CD8-positive, alpha-beta memory T cell (primary cell): ENCODE measurements at places on chromosomes 11 and 22. TPM values are rescaled to one million over a fixed set of nuclear protein-coding genes. Genes with fewer than 3 reads are reported as not detected.

Gene C11orf87
- not detected for total RNA-seq

Gene SLC22A25
- total RNA-seq = not detected

Gene PGM2L1
- total RNA-seq = 9.8 TPM

Gene PIWIL4
- total RNA-seq = 0.61 TPM

Gene FIBIN
- not detected for total RNA-seq

Gene OR51B5
- not detected for total RNA-seq

Gene IL10RA
- total RNA-seq = 122 TPM

Gene P2RX3
- not detected for total RNA-seq

Gene ROBO4
- not detected for total RNA-seq

- H3K36me3 ChIP-seq = no peaks in the 10 kb centered on the region
- peak; percentile 66 for DNase-seq
- H3K4me1 ChIP-seq = peaks cover 14% of the 10 kb centered on the region
- peaks cover 37% of the 10 kb centered on the region for H3K27me3 ChIP-seq
Observed at GRCh38 chr11:119338318-119338890, 2.3 kb downstream of the C1QTNF5 start.

DNA sequence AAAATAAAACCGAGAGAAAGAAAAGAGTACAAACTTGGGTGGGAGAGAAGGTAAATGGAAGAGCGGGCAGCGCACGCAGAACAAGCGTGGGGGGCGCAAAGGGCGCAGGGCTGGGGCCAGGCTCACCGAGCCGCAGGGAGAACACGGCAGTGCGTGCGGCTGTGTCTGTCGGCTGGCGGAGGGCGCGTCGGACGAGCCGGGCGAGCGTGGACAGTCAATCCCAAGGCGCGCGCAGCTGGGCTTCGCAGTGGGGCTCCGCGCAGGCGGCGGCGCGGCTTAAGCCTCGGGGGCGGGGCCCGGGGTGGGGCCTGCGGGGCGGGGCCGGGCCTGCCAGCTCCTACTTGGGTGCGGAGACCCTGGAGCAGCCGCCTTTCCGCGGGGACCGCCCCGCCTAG is at the start of gene UCP2:
UCP2 (minus strand) TSS at position 249 of the 395 bp plus-strand sequence. CDS start 4,465 bp downstream, outside the sequence.
- peaks cover 33% of the 10 kb centered on the region for H3K36me3 ChIP-seq
- peak within 1 kb of the TSS; percentile 95 for H3K27ac ChIP-seq
- peak; percentile 79 for DNase-seq
- H3K4me3 ChIP-seq = peak within 1 kb of the TSS; percentile 97
- H3K27me3 ChIP-seq = no peaks in the 10 kb centered on the region

GRCh38 chr11:119692540-119692820 is 36.5 kb downstream of the NECTIN1 start:
- peaks cover 14% of the 10 kb centered on the region for H3K4me1 ChIP-seq
- DNase-seq = no peak
- H3K27ac ChIP-seq = no peak overlapping the region
- H3K27me3 ChIP-seq = peaks cover 4% of the 10 kb centered on the region
- no peak overlapping the region for H3K4me3 ChIP-seq

DNA sequence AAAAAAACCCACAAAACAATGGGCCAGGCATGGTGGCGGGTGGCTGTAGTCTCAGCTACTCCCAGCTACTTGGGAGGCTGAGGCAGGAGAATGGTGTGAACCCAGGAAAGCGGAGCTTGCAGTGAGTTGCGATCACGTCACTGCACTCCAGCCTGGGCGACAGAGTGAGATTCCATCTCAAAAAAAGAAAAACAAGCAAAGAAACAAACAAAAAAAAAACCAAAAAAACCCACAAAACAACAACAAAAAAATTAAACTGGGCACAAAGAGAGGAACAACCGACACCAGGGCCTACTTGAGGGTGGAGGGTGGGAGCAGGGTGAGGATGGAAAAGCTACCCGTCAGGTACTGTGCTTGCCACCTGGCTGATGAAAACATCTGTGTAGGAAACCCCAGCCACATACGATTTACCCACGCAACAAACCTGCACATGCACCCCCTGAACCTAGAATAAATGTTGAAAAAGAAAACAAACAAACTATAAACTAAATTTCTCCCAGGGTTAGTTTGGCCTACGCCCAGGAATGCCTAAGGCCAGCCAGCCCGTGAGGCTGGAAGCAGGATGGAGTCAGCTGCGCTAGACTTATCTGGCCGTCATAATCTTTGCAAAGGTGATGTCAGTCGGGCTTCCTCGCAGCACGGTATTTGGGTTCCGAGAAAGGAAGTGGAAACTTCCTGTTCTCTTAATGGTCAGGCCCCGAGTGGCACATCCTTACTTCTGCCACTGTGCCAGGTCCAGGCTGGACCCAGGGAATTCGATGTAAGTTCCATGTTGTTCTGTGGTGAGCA is 21.9 kb upstream of the CYB5R3 start:
- no peak for DNase-seq
- no peak overlapping the region for H3K4me3 ChIP-seq
- H3K36me3 ChIP-seq = no peaks in the 10 kb centered on the region
- no peaks in the 10 kb centered on the region for H3K27me3 ChIP-seq
- no peak overlapping the region for H3K27ac ChIP-seq

- H3K4me1 ChIP-seq = no peaks in the 10 kb centered on the region
- H3K27ac ChIP-seq = no peak within 1 kb of the TSS
- H3K36me3 ChIP-seq = no peaks in the 10 kb centered on the region
- H3K27me3 ChIP-seq = no peaks in the 10 kb centered on the region
- H3K4me3 ChIP-seq = no peak within 1 kb of the TSS
Observed at GRCh38 chr22:37983860-37984791, at the start of gene SOX10. Gene SOX10 (minus strand): TSS chr22:37984555. CDS start chr22:37983784, 771 bp downstream.

GRCh38 chr22:21945453-21946261 is 7.0 kb downstream of the PPM1F start:
- H3K4me3 ChIP-seq = no peak overlapping the region
- H3K27ac ChIP-seq = no peak overlapping the region
- no peak for DNase-seq
- H3K36me3 ChIP-seq = peaks cover 16% of the 10 kb centered on the region
- no peaks in the 10 kb centered on the region for H3K27me3 ChIP-seq

DNA sequence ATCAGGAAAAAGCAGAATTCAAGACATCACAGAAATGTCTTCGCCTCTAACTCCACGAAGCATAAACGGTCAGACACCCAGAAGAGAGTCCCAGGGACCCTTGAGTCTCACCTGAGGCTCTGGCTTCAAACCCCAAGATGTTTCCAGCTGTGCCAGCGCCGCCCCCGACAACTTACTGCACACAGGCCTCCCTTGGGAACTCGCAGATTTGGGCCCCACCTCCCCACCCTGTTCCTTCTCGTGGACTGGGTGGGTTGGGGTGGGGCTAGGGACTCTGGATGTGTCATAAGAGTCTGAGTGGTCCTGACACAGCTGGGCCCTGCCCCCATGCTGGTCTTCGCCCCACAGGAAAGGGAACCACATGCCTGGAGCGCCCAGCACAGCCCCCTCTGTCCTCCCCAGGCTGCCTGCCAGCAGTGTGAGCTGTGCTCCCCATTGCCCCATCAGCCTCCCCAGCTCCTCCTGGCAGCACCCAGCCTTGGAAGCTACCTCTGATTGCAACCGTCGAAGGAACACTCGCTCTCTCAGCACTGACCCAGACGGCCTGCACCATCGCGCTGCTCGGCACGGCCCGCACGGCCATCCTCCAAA is 147.5 kb downstream of the CRYBB2 start:
- H3K27me3 ChIP-seq = no peaks in the 10 kb centered on the region
- no peak for DNase-seq
- no peak overlapping the region for H3K27ac ChIP-seq
- H3K4me1 ChIP-seq = no peaks in the 10 kb centered on the region
- no peaks in the 10 kb centered on the region for H3K36me3 ChIP-seq
- H3K4me3 ChIP-seq = no peak overlapping the region

DNA sequence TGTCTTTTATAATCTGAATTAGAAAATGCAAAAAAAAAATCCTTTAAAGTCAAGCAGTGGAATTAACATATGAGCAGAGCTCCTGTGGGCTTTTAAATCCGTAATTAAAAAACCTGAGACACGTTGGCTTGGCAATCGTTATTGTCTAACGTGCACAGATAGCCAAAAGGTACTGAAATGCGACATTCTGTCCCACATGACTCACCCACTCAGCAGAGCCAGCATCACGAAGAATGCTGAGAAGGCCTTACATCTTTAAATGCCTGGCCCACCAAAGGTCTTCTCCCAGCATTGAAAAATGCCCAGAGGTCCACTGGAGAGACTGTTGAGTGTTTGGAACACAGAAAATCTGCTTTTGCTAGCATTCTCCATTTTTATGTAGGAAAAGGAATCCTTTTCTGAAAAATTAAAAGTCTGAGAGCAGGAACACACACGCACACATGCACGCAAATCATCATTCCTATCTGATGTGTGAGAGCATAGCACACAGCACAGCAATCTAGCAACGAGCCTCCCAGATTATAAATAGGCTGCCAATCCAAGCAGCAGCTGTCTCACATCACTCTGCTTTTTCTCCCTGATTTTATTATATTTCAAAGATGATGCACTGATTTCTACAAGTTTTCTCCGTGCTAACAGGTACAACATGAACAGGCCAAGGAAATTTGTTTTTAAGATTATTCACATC is 94.5 kb downstream of the PHF21A start:
- no peaks in the 10 kb centered on the region for H3K36me3 ChIP-seq
- H3K4me3 ChIP-seq = no peak overlapping the region
- H3K4me1 ChIP-seq = no peaks in the 10 kb centered on the region
- no peaks in the 10 kb centered on the region for H3K27me3 ChIP-seq
- no peak overlapping the region for H3K27ac ChIP-seq

DNA sequence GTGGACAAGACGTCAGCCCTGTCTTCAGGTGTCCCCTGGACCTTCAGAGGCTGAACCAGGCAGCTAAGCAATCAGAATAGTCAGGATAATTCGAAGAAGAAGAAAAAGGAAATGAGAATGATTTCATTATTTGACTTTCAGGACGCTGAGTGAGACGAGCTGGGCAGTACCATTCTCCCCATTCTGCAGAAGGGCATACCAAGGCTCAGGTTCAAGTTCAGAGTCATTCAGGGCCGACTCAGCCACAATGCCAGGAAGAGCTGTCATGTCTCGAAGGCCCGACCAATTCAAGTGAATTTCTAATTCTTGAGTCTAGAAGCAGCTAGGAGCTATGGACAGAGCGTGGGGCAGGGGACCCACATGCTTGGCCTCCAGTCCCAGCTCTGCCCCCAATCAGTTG is 33.8 kb upstream of the CD82 start:
- H3K27me3 ChIP-seq = no peaks in the 10 kb centered on the region
- peak overlapping the region; percentile 4 for H3K27ac ChIP-seq
- no peak for DNase-seq
- H3K4me3 ChIP-seq = no peak overlapping the region
- no peaks in the 10 kb centered on the region for H3K4me1 ChIP-seq
- no peaks in the 10 kb centered on the region for H3K36me3 ChIP-seq

- no peak overlapping the region for H3K4me3 ChIP-seq
- H3K27ac ChIP-seq = no peak overlapping the region
- no peaks in the 10 kb centered on the region for H3K36me3 ChIP-seq
- H3K4me1 ChIP-seq = no peaks in the 10 kb centered on the region
- no peak for DNase-seq
- H3K27me3 ChIP-seq = no peaks in the 10 kb centered on the region
Observed at GRCh38 chr11:8720868-8721608, 38.4 kb downstream of the RPL27A start.

DNA sequence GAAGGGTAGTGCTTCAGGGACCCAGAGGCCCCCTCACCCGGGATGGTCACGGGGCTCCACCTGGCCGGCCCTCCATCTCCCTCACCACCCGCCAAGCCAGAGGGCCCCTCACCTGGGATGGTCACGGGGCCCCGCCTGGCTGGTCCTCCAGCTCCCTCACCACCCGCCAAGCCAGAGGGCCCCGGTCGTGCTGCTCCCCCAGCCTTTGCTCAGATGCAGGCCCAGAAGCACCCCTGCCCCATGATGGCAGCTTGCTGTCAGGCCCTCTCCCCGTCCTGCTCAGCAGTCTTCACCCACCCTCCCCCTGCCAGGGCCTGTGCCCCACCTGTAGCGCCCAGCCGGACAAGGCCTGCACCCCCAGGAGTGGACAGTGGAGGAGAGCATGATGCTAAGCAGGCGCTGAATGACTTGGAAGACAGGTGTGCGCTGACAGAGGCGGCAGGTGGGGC is 7.3 kb downstream of the DENND6B start:
- no peaks in the 10 kb centered on the region for H3K27me3 ChIP-seq
- H3K4me3 ChIP-seq = no peak overlapping the region
- no peaks in the 10 kb centered on the region for H3K36me3 ChIP-seq
- H3K27ac ChIP-seq = no peak overlapping the region
- peaks cover 9% of the 10 kb centered on the region for H3K4me1 ChIP-seq

- DNase-seq = no peak
- no peak overlapping the region for H3K27ac ChIP-seq
- H3K4me1 ChIP-seq = no peaks in the 10 kb centered on the region
- H3K4me3 ChIP-seq = no peak overlapping the region
Observed at GRCh38 chr11:112748713-112749543, 212.3 kb upstream of the NCAM1 start.

- DNase-seq = no peak
- peak overlapping the region; percentile 65 for H3K27ac ChIP-seq
- H3K27me3 ChIP-seq = no peaks in the 10 kb centered on the region
- peak overlapping the region; percentile 66 for H3K4me3 ChIP-seq
Observed at GRCh38 chr11:64252003-64252872, 908 bp downstream of the PLCB3 start.

GRCh38 chr22:35217527-35217926 is 39.8 kb upstream of the HMGXB4 start:
- no peak overlapping the region for H3K27ac ChIP-seq
- no peaks in the 10 kb centered on the region for H3K4me1 ChIP-seq
- no peaks in the 10 kb centered on the region for H3K27me3 ChIP-seq
- H3K4me3 ChIP-seq = no peak overlapping the region
- H3K36me3 ChIP-seq = no peaks in the 10 kb centered on the region
